ENCODE measurements at places on chromosomes 2 and 18.

DNA sequence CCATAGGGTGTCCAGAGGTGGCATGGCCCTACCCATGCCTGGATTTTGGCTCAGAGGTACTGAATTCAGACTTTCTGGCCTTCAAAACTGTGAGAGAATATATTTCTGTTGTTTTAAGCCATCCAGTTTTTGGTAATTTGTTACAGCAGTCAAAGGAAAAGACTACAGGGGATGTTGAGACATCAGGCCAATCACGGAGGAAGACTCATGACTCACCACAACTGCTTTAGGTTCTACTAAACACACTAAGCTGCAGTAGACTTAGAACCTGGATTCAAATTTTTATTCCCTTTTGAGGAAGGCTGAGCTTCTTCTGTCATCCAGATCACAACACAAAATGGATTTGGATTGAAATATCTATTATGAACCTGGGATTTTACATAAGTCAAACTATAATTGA, 12.0 kb upstream of the C2orf66 start:
- no peak for DNase-seq

DNA sequence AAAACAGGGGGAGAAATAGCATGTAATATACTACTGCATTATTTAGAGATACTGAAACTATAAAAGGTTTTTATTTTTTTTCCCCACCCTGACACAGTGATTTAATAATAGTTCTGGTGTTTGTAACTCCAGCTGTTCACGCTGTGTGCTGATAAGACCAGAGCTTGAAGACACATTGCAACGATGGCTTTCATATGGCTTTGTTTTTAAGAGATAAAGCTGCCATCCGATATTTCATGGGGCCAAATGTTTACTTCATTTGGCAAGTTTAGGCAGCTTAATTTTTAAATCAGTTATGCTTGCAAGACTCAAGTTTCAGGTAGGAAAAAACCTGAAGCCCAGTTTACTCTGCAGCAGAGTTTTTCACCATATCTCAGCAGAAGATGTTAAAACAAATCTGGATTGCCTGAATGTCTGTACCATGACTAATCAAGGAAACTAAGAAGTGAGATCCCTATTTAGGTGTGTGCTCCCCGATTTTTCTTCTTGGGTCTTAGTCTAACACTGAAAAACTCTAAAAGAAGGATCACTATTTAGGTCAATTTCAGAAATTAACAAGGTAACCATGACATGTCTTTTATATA, 508.6 kb downstream of the PARD3B start:
- no peak for DNase-seq

- DNase-seq = peak; percentile 93
Measured at GRCh38 chr2:29920130-29920577, 1.2 kb downstream of the ALK start.

DNA sequence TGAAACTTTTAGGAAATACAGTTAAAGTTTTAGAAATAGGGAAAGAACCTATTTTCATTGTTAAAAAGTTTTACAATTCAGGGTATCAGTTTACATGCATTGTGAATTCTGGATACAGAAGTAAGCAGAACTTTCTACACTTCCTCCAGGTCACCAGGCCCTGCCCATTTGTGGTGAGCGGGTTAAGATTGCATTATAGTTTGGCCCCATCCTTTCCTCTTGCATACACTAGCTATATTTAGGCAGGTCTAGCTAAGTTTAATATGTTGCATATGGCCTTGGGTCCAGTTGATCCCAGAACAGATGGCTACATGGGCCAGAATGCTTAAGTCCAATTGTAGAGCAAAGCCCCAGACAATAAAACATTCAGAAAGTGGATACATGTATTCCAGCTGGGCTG, 4.8 kb downstream of the VWA3B start:
- DNase-seq = no peak

DNA sequence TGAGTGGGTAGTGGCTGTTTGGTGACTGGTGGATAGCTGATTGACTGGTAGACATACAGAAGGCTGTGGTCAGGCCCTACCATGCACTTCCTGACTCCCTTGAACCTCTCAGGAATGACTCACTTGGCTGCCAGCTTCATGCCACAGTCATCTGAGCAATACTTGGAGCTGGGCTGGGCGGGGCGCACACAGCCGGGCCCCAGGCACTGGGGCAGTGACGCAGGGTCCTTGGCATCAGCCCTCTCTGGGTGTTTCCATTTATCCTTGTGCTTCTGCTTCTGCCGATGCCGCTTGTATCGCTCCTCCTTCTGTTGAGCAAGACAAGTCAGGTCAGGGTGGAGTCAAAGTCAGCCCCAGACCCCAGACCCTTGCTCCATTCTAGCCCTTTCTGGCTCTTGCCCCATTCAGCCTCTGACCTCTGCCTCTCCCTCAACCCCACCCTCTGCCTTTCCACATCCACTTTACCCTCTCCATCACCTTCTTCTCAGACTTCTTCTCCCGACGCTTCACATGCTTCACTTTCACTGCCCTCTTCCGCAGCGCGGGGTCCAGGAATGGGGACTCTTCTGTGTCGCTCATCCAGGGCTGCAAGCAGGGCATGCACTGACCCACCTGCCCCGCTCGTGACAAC, 3.0 kb upstream of the MBD1 start:
- DNase-seq = no peak

DNA sequence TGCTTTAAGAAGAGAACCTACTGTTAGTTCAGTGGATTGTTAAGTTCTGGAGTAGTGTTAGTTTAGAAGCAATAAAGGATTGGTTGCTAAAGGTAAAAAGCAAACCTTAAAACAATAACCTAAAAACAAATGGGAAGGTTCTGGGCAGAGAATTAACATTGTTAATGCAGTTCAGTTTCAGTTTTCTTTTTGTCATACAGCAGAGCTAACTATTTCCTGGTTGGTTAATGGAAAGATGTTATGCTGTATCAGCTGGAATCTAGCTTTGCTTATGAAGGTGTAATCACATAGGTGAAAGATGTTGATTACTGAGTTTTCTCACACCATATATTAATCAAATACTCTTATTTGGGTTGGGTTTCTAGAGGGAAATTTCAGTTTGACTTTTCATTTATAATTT, 23.8 kb downstream of the SMAD4 start:
- no peak for DNase-seq

GRCh38 chr18:35605686-35606417, 24.3 kb downstream of the GALNT1 start:
- no peak for DNase-seq

DNA sequence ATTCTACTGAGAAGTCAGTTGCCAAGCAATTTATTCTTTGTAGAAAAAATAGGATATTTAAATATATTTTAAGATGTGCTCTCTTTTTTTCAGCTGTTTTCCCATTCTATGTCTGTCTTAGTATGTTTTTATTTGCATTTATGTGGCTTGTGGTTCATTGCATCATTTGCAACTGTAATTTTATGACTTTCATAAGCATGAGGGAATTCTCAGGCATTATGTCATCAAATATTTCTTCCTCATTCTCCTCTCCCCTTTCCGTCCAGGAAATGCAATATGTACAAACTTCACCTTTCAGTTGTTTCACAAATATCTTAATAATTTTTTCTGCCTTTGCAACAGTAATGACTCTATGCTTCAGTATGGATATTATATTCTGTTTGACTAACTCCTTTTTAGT, 560.2 kb upstream of the LRATD1 start:
- no peak for DNase-seq

GRCh38 chr2:20091305-20091991, 40.0 kb upstream of the LAPTM4A start:
- DNase-seq = no peak

- DNase-seq = peak; percentile 53
Measured at GRCh38 chr18:63439334-63439733, 17.1 kb upstream of the VPS4B start.

DNA sequence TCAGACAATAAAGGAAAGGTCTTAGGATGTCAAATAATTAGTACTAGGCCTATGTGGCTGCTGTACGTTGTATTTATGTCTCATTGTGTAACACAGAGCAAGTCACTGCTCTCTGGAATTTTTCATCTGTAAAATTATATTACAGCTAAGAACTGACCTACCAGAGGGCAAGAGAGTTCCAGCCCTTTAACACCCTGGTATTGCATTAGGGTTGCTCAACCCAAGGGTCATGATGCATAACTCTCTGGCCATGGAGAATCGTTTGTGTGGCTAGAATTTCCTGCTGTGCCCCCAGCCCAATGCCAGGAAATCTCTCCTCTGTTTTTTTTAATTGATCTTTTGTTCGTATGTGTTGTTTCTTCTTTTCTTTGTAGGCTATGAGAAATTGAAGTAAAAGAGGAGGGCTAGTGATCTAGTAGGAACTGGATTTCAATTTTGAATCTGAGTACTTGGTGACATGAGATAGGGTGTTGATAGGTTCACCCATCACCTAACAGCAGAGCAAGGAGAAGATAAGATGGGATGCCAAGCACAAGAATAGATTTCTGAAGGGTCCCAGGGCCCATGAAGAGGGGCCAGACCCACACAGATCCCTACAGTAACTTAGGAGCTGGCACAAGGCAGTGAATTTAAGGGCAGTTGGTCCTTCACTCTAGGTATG, 571.2 kb upstream of the TNP1 start:
- DNase-seq = no peak

- DNase-seq = no peak
Measured at GRCh38 chr2:191559569-191559968, 118.4 kb upstream of the NABP1 start.

- DNase-seq = no peak
Measured at GRCh38 chr2:40831321-40831873, 379.5 kb upstream of the SLC8A1 start.

DNA sequence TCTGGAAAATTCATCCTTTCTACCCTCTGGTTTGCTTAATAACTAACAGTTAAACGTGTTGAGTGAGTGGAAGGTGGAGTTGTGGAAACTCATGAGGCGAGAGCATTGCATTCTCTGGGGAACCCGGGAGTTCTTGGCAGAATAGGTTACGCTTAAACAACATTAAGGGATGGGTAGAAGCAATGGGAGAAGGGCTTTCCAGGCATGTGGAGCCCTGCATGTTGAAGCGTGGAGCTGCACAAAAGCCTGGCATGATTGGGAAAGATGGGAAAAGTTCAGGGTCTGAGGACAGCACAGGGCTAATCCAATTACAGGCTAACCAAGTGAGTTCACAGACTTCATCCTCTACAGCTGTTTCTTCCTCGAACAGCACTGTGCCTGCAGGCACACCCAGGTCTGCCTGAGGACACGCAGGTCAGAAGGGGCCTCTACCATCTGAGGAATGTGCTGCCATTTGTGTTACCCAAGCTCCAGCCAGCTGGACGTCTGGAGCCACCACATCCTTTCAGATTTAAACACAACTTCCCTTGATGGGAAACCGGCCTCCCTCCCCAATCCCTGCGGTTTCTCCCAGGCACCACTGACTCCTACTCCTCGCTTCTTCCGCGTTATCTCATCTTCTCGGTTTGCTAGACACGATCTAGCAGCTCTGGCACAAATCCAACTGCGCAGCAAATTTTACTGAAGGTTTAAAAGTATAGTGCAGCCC, 164.2 kb downstream of the ANTXR1 start:
- no peak for DNase-seq

GRCh38 chr2:50597206-50597605, 434.7 kb downstream of the NRXN1 start:
- DNase-seq = no peak

DNA sequence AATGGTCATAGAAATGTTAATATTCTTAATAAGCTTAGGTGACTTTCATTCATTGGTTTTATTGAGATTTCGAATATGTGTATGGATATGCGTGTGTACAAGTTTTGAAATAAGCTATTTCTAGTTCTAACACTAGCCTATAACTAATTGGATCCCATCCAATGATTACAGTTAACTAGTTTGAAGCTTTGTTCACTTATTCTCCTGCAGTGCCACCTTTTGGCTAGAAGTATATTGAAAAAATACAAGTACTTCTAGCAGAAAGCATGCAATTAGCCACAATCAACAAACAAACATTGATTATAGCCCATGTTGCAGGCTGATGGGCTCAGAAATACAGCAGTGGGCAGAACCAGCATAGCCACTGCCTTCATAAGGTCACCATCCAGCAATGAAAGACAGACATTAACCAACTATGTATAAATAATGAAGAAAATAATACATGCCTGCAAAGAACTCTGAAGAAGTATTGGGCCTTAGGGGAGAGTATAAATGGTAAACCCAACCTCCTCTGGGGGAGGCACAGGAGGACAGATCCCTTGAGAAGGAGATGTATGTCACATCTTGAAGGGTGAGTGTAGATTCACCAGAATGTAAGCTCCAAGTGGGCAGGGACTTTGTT, 5.1 kb upstream of the PIEZO2 start:
- no peak for DNase-seq

GRCh38 chr18:42814618-42815017, 300.9 kb downstream of the RIT2 start:
- no peak for DNase-seq

DNA sequence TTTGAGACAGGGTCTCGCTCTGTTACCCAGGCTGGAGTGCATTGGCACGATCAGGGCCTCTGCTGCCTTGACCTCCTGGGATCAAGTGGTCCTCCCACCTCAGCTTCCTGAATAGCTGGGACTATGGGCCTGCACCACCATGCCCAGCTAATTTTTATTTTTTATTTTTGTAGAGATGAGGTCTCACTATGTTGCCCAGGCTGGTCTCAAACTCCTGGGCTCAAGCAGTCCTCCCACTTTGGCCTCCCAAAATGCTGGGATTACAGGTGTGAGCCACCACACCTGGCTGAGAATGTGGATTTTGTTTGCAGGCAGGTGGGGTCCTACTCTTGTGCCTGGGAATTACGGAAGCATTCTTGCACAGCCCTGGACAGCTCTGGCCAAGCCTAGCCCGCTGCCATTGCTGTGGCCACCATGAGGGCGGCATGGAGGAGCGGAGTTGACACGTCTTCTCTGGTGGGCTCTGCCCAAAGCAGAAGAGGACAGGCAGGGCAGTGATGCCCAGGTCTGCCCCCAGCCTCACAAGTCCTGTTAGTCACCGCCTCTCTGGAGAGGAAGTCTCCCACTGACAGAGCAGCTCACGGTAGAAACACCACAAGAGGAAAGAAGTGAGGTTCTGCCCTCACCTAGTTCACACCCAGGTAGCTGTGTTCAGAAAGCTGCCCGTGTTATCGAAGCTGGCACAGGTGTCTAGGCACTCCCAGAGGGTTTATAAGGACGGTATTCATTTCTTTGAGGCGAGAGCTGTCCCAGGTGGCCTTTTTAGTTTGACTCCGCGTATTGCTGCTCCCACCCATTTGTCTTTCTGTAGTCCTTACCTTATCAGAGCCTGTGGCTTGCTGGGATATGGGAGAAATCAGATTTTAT, 46.2 kb downstream of the ARMC9 start:
- DNase-seq = no peak

- DNase-seq = no peak
Measured at GRCh38 chr2:70091816-70092215, 4.5 kb downstream of the PCBP1 start.

All from posterior cingulate gyrus (tissue), 11 donors.